ENCODE measurements at places on chromosomes 16 and 17. TPM values are rescaled to one million over a fixed set of nuclear protein-coding genes. Genes with fewer than 3 reads are reported as not detected.

The ALOX12B gene
- total RNA-seq, result not detected

The STH gene
- not detected for total RNA-seq

The CCDC154 gene
- total RNA-seq, result 0.22 TPM

The SNX20 gene
- 3.0 TPM for total RNA-seq

The RAPGEFL1 gene
- total RNA-seq, result 7.3 TPM
